CD4-positive, alpha-beta memory T cell (primary cell): ENCODE measurements at places on chromosomes 6 and 20.

GRCh38 chr20:32241807-32242206, 34.1 kb downstream of the POFUT1 start:
- no peak for DNase-seq

DNA sequence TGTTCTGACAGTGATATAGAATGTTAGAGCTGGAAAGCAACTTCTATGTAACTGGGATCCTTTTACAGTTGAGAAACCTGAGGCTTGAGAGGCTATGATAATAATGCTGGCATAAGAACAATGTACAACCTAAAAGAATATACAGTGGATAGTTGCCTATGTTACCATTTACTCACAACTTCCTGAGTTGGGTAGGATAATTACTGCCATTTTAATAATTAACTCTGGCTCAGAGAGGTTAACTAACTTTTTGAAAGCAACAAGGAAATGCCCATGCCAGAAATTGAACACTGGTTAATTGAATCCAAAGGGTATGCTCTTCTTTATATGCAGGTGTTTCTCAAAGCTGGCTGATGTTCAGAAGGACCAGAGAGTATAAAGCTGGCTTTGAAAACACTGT, 530.7 kb upstream of the MAP3K7 start:
- no peak for DNase-seq

- peak; percentile 33 for DNase-seq
Observed at GRCh38 chr6:137767911-137768690, 99.0 kb upstream of the TNFAIP3 start.

DNA sequence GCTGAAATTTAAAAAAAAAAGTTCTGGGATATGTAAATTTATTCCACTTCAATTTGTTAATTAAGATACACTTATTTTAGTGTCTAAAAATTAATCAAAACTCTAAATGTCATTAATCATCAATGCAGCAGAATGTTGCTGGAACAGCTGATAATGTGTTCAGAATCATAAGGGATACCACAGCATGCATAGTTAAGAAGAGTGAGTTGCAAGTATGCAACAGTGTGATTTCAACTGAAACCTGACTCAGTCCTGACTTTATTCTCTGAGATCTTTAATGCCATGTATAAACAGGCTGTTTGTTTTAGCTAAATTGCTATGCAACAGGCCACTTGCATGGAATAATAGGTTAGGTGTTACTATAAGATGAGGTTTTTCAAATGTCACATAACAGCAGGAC, 1.4 kb downstream of the GRIK2 start:
- DNase-seq, result no peak

GRCh38 chr6:87687296-87687695, 14.7 kb downstream of the AKIRIN2 start:
- DNase-seq, result no peak

DNA sequence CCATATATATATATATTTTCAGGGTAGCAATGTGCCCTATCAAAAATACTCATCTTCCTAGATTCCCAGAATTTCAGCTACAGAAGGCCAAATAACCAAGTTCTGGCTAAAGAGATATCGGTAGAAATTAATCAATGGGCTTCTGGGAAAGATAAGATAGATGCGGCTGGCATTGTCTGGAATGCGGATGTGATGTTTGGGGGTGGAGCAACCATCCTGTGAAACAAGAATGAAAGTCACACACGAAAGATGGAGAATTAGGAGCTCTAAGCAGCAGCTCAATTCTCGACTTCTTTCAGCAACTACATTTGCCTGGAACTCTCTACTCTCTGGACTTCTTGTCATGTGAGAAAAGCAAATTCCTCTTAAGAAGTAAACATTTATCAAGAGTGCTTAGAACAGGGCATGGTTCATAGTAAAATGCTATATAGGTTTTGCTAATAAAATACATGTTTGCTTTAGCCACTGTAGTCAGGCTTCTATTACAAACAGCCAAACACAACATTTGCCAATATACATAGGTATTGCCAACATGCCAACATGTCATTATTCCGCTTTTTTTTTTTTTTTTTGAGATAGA, 90.8 kb downstream of the CLIC5 start:
- no peak for DNase-seq

GRCh38 chr6:16570946-16571345, 190.3 kb downstream of the ATXN1 start:
- no peak for DNase-seq

GRCh38 chr20:13947719-13948118, 42.7 kb downstream of the SEL1L2 start:
- no peak for DNase-seq

- no peak for DNase-seq
Observed at GRCh38 chr20:56629464-56630085, 469 bp downstream of the TFAP2C start.

DNA sequence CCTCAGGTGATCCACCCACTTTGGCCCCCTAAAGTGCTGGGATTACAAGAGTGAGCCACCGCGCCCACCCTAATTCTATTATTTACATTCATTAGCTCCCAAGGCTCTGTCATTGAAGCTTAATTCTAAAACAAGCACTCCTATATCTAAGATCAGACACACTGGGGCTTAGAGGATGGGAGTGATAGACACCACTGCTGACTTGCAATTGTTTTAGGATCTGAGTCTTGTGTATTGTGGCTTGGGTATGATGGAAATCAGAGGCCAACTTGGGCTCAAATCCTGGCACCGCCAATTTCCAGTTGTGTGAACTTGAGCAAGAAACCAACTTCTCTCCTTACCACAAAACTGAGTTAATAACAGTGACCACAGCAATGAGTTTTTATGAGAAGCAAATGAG, 34.7 kb downstream of the MTRES1 start:
- no peak for DNase-seq

DNA sequence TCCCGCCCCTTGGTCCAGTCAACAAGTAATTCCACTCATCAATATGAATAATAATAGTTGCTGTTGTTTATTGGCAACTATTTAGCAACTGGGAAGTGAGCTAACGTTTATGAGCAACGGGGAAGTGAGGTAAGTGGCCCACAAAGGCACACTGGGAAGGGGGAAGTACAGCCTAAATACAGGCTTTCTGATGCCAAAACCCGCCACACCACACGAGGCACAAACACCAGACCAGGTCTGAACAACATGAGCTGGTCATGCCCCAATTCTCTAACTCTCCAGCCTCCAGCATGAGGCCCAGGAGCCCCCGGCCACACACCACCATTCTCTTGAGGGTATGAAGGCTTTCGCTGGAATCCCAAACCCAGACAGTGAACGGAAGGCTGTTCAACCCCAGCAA, 50.8 kb downstream of the PREX1 start:
- no peak for DNase-seq

- no peak for DNase-seq
Observed at GRCh38 chr6:34466242-34467185, 638 bp downstream of the PACSIN1 start.

DNA sequence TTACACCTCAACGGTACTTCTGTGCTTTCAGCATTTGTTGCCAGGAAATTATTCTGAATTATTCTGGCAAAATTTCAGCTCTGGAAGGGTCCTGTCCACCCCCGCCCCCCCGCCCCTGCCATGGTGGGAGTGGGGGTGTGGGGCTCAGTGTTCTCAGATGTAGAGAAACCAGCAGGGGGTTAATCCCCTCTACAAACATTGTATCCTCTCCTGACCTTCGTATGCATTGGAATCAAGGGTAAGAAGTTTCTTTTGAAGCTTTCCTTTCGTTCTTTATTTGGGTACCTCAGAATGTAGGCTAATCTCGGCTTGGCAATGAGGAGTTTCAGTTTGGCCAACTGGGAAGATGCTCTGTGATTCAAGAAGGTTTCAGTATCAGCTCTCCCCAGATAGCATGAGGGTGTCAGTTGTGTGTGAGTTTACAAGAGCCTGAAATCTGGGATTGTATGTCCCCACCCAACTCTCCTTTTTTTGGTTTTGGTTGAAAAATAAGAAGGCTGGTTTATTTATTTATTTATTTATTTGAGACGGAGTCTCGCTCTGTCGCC, 25.5 kb upstream of the OLIG3 start:
- DNase-seq, result no peak

DNA sequence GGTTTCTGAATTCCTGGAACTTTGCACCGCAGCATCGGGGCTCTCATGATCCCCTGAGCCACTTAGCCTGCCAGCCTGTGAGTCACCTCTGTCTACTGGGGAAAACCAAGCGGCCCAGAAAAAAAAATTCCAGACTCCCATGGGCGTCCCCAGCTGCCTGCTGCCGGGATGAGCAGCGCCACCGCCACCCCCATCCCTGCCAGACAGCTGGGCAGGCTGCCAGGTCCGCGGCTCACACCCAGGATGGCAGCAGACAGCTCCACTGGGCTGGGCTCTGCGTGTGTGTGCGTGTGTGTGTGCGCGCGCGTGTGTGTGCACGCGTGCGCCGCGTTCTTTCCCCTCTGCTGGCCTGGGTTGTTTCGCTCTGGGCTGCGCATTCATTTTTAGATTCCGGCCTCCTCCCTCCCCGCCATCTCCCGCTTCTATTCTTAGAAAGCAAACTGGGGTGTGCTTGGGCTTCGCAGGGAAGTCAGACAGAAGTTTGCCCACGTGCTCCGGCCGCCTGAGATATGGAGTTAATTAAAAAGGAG, 38.9 kb upstream of the PMEPA1 start:
- DNase-seq, result peak; percentile 26

GRCh38 chr20:24436160-24436559, 33.3 kb upstream of the SYNDIG1 start:
- no peak for DNase-seq

DNA sequence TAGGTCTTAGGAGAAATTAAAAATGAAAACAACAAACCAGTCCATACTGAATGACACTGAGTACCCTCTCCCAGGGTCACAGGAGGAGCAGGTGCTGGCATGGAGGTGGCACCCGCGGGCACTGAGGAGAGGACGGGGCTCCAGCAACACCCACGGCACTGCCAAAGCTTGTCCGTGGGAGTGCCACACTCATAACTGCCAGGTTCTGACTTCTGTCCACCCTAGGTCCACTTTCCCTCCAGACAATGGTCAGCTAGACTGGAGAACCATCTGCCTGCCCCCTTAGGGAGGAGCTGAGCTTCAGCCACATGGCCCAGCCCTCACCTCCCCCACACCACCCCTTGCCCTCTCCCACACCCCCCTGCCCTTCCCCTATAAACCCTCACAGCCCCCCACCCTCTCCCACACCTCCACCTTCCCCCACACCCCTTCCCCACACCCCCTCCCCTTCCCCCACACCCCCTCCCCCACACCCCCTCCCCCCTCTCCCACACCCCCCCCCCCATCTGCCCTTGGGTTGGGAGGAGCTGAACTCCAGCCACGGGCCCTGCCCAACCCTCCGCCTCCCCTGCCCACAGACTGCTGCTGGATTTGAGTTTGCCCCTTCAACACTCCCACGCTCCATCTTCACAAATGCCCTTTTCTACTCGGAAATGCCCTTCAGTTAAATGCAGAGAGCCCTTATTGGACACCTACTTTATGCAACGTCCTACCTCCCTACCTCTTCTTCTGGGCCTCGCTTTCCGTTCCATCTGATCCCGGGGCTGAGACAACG, 129.6 kb downstream of the TAF4 start:
- DNase-seq, result no peak

DNA sequence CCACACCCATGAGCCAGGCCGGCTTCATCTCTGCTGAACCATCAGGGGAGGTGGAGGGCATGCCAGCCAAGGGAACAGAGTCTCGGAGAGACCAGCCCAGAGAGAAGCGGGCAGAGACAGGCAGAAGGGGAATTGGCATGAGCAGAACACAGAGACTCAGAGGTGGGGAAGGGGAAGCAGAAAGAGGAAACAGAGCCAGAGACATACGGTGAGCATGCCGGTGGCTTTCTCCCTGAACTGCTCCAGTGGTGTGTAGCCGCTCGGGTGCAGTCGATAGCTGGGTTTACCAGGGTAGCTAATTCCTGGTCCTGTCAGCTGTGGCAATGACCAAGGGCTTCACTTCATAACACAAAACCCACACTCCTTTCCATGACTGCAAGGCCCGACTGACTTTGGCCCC, 83.6 kb upstream of the CCDC167 start:
- no peak for DNase-seq

- DNase-seq, result no peak
Observed at GRCh38 chr6:150930841-150931240, 65.3 kb downstream of the MTHFD1L start.

DNA sequence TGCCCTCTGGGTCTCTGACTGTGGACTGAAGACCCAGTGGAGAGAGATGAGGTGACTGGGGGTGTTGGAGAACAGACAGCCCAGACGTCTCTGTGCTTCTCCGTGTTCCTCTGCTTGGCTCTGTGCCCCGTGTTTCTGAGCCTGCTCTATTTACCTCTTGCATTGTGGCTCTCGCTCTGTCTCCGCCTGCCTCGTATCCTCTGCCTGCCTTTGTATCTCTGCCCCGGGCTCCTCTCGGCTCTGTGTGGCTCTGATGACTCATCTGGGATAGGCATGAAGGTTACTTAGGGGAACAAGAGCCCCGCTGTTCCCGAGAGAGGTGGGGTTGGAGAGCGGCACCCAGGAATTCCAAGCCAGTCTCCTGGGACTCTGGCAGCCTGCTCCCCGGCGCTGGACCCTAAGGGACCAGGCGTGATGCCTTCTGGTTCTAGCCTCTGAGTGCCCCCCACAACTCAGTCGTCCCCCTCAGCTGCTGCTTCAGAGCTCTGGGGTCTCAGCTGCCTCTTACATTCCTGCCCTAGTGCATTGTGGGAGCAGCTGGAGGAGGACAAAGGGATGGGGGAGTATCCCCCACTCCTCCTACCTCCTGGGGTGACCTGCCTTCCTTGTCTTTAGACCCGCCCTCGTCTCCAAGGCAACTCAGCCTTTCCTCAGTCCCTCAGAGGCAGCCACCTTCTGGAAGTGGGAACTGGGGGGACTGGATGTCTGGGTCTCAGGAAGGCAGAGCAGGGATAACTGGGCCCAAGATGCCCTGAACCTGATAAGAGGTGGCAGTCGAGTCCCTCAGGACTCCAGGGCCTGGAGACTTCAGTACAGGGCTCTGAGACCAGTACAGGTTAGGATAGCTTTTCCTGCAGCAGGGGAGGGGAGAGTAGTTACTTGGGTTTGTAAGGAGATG, 1.9 kb downstream of the DDR1 start:
- no peak for DNase-seq

DNA sequence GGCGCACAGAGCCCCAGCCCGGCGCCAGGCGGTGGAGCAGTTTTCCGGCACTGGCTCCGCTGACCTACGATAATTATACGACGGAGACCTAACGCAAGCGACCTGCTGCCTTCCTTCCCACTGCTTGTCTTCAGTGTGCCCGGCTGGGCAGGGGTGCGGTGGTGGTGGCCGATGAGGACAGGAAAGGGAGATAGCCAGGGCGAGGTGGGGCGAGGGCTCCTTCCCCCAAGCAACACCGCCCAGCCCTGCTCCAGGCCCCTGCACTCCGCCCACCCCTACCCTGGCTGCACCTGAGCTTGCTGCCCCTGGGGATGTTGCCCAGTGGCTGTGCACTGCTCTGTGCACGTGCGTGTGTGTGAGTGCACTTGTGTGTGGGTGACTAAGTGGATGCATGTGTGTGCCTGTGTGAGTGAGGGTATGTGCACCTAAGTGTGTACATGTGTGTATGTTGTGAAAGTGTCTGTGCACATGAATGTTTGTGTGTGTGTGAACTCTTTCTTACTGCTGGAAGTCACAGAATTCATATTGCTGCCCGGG, 42.6 kb upstream of the IRF4 start:
- no peak for DNase-seq

- peak; percentile 80 for DNase-seq
Observed at GRCh38 chr6:159978291-159979135, 9.6 kb downstream of the IGF2R start.
